ENCODE measurements at places on chromosomes 1 and 21.

DNA sequence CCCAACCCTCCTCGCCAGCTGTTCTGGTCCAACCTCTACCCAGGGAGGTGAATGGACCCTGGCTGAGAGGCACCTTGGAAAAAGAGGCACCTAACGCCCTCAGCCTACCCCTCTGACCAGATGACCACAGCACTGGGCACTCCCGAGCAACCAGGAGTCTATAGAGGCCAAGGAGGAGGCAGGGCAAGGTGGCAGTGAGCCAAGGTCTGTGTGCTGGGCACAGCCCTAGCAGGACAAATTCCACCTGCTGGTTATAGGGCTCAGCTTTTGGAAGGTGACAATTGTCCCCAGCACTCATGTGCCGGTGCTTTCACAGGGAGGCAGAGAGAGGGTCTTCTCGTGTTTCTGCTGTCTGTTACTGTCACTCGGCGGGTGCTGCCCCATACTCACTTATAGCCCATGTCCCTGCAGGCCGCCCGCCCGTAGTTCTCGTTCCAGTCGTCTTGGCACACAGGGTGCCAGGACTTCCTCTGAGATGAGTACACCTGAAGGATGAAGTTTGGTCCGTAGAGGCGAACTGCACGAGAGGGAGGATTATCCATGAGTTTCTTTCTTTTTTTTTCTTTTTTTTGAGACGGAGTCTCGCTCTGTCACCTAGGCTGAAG lies 27.8 kb downstream of the TMPRSS2 start:
- DNase-seq: no peak

- no peak for DNase-seq
Observed at GRCh38 chr21:34994766-34995631, 54.1 kb downstream of the RUNX1 start.

DNA sequence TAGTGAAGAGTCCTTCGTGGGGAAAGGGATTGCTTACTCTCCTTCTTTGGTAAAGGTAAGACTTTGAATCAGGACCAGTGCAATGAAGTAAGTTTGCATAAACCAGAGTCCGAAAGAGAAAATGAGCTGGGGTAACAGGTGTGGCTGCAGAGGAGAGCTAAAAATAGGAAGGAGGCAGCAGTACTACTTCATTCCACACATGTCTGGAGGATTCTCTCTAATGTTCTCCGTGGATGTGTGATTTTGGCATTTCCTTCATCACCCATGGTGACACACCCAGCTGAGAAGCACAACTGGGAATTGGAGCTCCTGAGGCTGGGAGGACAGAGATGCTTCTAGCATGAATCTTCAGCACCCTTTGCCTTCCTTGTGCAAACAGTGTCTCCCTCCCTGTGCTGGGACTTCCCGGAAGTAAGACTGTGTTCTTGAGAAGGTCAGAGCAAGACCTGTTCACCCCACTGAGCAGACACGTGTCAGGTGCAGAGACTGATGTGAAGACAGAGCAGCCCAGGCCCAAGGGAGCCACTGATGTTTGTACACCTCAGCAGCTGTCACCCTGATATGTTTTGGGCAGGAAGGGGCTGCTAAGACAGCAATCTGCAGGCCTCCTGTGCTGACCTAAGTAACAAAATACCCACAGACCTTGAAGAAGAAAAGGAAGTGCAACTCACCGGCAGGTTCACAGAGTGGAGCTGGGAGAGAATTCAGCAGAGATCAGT lies 13.3 kb downstream of the FCRL1 start:
- DNase-seq: no peak

DNA sequence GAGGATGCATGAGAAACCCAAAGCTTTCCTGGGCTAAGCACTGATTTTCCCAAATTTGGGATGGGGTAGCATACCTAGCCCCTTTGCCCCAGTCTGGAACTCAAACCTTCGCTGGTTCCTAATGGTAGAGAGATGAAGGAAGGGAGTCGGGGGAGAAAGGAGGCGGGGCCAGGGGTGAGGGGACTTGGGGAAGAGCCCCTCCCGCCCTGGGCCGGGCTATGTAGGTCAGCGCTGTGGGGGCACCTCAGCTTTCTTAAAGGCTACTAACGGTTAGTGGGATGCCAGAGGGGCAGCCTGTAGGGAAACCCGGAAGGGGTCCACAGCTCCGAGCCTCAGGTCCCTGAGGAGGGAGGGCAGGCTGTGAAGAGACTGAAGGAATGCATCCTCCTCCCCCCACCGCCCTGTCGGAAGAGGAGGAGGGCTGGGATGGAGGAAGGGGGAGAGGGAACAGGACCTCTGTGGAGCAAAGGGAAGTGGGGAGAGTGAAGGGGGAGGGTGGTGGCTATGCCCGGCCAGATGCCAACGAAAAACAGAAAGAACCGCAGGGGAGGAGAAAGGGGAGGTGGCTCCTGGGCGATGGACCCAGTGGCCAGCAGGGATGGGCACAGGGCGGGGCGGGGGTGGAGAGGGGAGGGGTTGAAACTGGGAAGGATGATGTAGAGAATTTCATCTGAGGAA lies 1.3 kb downstream of the CADM3 start:
- no peak for DNase-seq

- DNase-seq: no peak
Observed at GRCh38 chr1:35980090-35980489, 49.2 kb downstream of the AGO3 start.

DNA sequence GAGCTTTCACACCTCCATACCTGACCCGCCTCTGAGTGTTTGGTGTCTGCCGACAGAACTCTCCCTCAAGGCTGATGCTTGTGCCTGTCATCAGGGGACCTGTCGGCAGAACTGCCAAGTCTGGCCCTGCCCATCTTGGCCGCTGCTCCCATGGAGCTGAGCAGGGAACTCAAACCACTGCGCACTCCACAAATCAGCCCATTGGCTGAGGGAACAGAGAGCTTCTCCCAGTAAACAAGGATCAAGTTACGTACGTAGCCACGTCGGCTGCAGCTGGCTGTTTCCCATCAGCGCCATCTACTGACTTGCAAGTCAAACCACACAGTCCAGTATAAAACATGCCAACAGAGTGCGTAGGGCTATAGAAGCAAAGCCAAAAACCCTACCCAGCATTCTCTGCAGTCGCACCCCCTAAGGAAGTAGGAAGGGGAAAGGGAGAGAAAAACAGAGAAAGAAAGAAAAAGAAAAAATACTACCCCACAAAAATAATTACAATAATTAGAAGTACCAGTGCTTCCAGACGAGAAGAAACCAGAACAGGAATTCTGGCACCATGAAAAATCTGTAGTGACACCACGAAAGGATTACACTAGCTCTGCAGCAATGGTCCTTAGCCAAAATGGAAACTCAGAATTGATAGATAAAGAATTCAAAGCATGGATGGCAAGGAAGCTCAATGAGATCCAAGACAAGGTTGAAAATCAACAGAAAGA lies 13.1 kb downstream of the KRTAP13-1 start:
- DNase-seq: no peak

DNA sequence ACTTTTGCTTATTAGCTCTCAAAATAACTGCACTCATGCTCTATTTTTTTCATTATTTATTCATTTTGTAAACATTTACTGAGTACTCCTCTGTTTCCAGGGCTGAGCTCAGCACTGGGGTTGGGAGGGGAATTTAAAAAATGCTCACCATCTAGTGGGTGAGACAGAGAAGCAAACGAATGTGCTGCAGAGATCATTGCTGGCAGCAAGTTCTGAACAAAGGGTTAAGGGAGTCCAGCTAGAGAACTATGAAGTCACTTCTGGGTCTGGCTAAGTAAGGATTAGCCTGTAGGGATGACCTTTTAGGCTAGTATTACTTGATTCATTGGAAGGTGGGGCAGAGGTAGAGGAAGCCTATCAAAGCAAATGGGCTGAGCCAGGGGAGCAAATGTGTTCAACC lies 99.1 kb upstream of the ZNF644 start:
- DNase-seq: no peak

DNA sequence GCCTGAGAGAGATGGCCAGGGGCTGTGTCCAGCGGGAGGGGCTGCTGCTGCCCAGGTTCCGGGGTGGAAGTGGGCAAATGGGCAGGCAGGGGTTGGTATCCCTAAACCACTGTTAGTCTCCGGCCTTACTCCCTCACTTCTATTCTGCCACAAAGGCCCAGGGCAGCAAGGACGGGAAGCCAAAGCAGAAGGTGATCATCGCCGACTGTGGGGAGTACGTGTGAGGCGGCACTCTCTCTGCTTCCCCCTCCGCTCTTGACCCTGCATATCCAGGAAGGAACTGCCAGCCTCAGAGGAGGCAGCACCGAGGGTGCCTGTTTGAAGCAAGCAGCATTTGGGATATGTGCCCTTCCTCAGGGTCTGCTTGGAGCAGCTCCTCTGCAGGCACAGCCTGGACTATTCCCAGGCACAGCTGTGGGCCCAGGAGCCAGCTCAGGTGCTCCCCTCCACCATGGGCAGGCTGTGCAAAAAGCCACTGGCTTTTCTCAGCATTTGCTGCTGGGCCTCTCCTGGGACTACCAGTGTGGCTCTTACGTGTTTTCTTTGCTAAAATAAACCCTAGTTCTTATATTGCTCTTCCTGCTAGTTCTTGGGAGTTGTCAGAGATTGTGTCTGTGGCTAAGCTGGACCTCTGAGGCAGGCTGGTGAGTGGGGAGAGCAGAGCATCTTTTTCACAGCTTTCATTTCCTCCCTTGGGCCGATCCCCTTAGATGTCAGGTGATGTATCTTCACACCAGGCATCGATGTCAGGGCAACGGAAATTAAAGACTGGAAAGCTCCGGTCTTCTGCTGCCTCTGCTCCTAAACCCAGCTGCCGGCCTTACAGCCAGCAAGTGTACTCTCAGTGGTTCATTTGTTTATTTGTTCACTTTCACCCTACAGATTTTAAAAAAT lies 14.7 kb downstream of the PPIE start:
- DNase-seq: no peak

- DNase-seq: no peak
Observed at GRCh38 chr1:206694171-206695124, 9.7 kb downstream of the MAPKAPK2 start.

GRCh38 chr1:174445817-174446216 lies 1.9 kb upstream of the GPR52 start:
- no peak for DNase-seq

DNA sequence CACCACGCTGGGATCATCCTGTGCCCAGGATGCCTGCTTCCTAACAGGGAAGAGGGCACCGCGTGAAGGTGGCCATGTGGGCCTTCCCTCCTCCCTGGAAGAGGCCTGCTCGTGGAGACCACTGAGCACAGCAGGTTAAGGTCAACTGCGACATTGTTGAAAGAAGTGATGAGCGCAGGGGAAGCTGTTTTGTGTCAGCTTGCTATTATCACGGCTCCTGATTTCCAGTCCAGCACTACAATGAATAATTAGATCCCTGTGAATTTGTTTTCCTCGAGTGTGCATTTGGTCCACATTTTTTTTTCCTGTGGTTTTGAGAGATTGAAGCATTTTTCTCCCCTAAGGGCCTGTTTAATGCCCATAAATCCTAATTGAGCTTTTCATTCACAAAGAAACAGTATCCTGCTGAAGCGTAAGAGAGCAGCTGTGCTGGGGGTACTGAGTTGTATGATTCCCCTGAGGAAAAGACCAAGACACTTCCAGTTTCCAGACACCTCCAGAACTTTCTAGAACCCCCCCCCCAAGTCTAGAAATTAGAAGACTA lies 204.9 kb downstream of the KCNJ6 start:
- DNase-seq: peak; percentile 34

DNA sequence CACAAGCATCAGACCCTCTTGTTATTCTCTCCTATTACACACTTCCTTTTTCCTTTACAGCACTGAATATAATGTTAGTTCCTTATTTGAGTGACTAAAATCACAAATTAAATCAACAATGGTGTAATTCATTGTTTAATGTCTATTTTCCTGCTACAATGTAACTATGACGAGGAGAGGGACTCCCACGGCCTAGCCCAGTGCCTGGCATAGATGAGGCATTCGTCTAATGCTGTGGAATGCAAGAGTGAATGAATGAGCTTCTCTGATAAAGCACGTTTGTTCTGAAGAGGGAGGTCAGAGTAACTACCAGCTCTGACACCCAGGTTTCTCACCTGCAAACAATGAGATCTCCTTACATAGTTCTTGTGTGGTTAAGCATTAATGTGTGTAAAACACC lies 479.4 kb downstream of the OMA1 start:
- no peak for DNase-seq

DNA sequence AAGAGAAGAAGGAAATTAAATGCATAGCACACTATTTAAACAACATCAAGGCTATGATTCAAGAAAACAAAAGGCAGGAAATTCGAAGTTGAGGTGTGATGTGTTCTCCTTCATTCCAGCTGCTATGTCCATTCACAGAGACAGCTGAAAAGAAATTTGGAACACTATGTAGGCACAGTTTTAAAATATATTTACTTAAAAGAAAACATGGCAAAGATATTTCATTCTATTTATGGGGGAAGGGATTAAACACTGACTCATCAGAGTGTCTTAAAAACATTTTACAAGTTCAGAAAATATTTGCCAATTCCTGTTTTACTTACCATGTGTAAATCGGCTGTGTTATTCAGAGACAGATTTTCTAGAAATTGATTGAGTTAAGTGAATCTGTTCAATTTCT lies 39.4 kb upstream of the NGF start:
- DNase-seq: no peak

DNA sequence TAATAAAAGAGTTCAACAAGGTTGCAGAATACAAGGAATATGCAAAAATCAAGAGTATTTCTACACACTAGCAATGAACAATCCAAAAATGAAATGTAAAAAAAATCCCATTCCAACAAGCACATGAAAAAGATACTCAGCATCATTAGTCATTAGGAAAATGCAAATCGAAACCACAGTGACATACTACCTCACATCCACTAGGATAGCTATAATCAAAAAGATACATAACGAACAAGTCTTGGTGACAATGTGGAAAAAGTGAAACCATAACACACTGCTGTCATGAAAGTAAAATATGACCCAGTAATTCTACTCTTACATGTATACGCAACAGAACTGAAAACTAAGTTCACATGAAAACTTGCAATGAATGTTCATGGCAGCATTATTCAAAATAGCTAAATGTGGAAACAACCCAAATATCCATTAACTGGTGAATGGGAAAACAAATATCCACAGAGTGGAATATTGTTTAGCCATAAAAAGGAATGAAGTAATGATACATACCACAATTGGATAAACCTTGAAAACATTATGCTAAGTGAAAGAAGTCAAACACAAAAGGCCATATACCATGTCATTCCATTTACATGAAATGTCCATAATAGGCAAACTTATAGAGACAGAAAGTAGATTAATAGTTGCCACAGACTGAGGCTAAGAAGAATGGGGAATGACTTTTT lies 34.3 kb downstream of the PIK3R3 start:
- no peak for DNase-seq

DNA sequence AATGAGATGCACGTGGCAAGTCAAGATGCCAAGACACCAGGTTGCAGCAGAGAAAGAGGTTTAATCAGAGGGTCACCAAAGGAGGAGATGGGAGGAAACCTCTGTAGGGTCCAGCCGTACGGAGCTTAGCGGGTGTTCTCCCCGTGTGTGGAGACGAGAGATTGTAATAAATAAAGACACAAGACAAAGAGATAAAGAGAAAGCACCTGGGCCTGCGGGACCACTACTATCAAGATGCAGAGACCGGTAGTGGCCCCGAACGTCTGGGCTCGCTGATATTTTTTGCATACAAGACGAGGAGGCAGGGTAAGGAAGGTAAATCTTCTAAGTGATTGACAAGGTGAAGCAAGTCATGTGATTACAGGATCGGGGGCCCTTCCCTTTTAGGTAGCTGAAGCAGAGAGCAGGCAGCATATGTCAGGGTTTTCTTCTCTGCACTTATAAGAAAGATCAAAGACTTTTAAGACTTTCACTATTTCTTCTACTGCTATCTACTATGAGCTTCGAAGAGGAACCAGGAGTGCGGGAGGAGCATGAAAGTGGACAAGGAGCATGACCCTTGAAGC lies 41.2 kb upstream of the TDRD10 start:
- DNase-seq: no peak
